ENCODE measurements at places on chromosomes 3 and 15. TPM values are rescaled to one million over a fixed set of nuclear protein-coding genes. Genes with fewer than 3 reads are reported as not detected.

Gene CLDN1
- total RNA-seq: 24.5 TPM

Gene CMTM8
- total RNA-seq: 1.7 TPM

Gene CYP8B1
- not detected for total RNA-seq

Gene FRMD5
- 1.7 TPM for total RNA-seq

Gene IL5RA
- total RNA-seq: not detected

Gene ROPN1
- total RNA-seq: not detected

Gene TRIM42
- not detected for total RNA-seq

Gene SLC6A1
- not detected for total RNA-seq

Gene CEP19
- 1.9 TPM for total RNA-seq

Gene FGD5
- under 0.01 TPM for total RNA-seq

Gene C3orf33
- total RNA-seq: 4.5 TPM

Gene DAZL
- not detected for total RNA-seq

Gene FILIP1L
- 5.3 TPM for total RNA-seq

Gene NR2E3
- not detected for total RNA-seq

Data from tracheal epithelial cell (primary cell).